NCI-H460 (cell line): ENCODE measurements at places on chromosomes 11 and 22. TPM values are rescaled to one million over a fixed set of nuclear protein-coding genes. Genes with fewer than 3 reads are reported as not detected.

DNA sequence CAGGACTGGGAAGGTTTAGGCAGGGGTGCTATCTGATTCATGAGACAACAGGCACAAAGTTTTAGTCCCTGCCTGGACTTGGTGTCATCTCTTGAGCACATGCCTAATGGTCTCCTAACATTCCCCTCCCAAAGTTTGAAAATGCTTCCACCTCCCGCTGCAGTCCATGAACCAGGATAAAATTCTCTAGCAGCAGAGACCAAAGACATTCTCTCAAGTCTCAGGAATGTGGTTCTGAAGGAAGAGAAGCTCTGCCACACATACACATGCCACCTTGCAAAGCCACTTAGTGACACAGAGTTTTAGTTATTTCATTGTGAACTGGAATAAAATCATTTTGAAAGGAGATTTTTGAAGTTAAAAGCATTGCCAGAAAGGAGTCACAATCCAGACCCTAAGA is 15.5 kb downstream of the OR51B6 start:
- no peak for DNase-seq

DNA sequence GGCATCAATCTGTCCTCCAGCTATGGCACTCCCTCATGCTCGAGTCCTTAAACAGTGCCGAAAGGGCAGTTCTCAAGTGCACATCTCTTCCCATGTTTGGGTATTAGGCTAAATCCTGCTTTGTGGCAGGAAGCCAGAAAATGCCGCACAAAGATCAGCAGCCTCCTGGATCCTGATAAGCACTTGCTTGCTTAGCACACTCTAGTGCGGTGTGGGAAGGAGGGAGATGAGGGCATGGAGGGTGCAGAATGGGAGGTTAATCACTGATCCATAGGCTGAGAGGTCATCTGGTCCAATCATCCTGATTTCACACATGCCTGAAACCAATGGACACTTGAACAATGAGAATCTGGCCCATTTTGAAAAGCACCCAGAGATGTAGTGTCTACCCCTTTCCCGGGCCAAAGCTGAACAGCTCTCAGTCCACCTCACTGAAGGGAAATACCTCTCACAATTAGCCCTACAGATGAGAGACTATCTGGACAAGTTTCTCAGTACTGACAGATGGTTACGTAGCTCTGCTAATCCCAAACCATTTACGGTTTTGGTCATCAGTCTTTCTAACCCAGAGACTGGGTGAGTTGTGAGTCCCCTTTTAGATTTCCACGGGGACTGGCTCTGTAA is 29.8 kb upstream of the CHRM4 start:
- no peak for DNase-seq

GRCh38 chr22:47050401-47051051 is 288.1 kb downstream of the TBC1D22A start:
- DNase-seq, result no peak

- DNase-seq, result no peak
Observed at GRCh38 chr22:35719212-35719875, 1.7 kb downstream of the APOL5 start.

DNA sequence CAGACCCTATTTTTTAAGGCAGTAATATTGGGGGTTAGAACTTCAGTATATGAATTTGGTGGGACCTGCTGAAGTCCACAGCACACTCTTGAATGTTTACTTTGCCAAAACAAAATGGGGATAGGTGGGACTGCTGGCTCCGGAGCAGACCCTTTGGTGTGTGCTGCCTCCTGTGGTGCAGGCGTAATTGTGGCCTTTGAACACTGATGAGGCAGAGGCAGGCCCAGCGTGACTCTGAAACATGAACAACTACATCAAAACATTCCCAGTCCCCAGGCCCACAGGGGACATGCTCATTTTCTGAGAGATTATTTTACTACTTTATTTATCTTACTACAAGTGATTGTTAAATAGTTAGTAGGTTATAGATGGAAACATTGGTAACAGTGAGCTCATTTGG is 225.0 kb upstream of the TBCEL start:
- no peak for DNase-seq

DNA sequence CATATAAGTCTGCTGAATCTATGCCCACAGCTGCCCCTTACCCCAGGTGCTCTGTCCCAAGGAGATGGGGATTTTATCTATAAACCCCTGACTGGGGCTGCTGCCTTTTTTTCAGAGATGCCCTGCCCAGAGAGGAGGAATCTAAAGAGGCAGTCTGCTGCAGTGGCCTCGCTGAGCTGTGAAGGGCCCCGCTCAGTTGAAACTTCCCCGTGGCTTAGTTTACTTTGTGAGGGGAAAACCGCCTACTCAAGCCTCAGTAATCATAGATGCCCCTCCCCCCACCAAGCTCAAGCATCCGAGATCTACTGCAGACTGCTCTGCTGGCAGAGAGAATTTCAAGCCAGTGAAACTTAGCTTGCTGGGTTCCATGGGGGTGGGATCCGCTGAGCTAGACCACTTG is 7.4 kb upstream of the SCGB1D4 start:
- DNase-seq, result no peak

GRCh38 chr11:5291207-5291838 is 10.4 kb downstream of the OR51B4 start:
- peak; percentile 52 for DNase-seq

DNA sequence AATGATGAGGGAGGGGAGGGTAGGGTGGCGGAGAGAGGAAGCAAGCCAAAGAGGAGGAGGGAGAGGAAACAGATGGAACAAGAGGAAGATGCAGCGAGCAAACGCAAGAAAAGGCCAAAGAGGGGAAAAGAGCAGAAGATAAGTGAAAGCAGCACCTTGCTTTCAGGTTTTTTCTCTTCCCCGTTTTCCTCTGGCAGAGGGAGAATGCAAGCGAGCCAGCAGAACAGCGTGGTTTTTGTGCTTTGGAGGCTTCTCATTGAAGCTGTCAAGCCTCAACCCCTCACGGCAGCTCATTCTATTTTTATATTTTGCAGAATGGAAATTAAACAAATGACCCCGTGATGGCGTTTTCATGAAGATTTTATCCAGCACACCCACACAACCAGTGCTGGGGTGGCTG is 67.1 kb upstream of the GRAMD1B start:
- no peak for DNase-seq

- no peak for DNase-seq
Observed at GRCh38 chr22:40449676-40450035, 79.3 kb downstream of the SGSM3 start.

GRCh38 chr11:65662247-65662798 is 393 bp downstream of the RELA start:
- DNase-seq, result no peak

DNA sequence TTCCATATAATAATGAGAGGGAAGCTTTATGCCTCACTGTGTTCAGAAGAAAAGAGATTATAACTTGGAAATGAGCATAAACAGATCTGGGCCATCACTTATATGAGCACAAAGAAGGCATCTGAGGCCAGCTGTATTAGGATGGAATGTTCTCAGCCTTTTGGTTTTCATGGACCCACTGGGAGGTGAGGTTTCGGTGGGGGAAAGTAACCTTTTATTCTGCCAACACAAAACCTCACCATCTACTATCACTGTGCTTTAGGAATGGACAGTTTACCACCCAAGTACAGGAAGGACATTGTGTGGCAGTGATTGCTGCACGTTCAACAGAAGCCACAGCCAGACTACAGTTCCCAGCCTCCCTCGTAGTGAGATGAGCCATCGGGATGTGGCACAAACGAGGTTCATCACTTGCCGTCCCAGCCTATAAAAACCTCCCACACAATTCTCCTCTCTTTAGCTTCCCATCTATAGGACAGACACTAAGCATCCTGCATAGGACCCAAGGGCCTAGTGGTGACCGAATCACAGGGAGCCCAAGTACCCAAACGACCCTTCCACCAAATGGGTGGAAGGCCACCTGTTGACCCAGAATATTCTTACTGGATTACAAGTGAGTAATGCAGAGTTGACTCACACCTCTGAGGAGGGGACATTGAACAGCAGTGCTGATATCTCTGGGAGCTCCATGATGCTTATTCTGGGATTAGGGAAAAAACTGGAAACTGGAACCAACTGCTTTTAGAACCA is 121.5 kb upstream of the RAG2 start:
- DNase-seq, result no peak

DNA sequence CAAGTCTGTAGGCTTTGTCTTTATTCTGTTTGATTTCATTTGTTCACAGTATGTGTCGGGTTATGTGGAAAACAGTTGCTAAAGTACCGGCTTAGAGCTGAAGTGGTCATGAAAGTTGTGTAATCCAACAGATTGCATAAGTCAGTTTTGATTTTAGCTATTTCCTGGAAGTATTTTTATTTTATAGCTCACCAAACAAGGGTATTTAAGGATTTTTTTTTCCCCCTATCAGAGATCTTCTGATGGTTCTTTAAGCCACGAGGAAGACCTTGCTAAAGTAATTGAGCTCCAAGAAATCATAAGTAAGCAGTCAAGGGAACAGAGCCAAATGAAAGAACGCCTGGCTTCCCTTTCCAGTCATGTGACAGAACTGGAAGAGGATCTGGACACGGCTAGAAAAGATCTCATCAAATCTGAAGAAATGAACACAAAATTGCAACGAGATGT is 55.9 kb downstream of the PPFIA1 start:
- no peak for DNase-seq

- DNase-seq, result no peak
Observed at GRCh38 chr11:65912845-65913244, 6.0 kb downstream of the C11orf68 start.

DNA sequence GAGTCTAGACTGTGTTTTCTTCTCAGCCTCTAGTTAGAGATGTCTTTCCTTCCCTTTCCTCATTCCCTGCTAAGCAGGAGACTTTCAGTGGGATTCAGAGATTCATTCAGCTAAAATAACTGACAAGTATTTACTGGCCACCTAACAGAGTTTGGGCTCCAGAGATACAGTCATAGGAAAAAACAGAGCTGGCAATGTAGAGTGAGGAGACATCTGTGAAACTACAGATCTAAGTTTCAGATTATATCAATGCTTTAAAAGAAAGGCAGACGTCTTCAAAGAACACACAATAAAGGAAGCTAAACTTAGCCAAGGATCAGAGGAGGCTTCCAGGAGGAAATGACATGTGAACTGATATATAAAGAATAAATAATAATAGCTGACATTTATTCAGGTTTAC is 355.6 kb upstream of the DDI1 start:
- DNase-seq, result no peak

DNA sequence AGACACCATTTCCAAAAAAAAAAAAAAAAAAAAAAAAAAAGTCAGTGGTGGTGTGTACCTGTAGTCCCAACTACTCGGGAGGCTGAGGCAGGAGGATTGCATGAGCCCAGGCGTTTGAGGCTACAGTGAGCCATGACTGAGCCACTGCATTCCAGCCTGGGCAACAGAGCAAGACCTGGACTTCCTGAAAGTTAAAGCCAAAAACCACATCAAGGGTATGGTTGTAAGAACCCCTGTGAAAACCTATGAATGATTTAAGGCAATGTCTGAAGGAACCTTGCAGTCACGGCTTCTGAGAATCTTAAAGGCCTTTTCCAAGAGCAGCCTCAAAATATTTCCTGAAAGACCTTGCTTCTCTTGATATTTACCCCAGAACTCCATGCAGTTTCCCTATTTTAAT is 30.5 kb upstream of the MSANTD2 start:
- DNase-seq, result no peak

DNA sequence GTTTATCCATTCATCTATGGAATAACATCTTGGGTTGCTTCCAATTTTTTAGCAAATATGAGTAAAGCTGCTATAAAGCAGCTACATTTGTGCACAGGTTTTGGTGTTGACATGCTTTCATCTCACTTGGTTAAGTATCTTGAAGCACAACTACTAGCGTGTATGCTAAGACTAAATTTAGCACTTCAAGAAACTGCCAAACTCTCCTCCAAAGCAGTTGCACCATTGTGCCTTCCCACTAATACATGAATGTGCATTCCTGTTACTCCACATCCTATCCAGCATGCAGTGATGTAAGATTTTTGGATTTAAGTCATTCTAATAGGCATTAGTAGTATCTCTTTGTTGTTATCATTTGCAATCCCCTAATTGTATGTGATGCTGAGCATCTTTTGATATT is 230.7 kb downstream of the KCNA4 start:
- no peak for DNase-seq

DNA sequence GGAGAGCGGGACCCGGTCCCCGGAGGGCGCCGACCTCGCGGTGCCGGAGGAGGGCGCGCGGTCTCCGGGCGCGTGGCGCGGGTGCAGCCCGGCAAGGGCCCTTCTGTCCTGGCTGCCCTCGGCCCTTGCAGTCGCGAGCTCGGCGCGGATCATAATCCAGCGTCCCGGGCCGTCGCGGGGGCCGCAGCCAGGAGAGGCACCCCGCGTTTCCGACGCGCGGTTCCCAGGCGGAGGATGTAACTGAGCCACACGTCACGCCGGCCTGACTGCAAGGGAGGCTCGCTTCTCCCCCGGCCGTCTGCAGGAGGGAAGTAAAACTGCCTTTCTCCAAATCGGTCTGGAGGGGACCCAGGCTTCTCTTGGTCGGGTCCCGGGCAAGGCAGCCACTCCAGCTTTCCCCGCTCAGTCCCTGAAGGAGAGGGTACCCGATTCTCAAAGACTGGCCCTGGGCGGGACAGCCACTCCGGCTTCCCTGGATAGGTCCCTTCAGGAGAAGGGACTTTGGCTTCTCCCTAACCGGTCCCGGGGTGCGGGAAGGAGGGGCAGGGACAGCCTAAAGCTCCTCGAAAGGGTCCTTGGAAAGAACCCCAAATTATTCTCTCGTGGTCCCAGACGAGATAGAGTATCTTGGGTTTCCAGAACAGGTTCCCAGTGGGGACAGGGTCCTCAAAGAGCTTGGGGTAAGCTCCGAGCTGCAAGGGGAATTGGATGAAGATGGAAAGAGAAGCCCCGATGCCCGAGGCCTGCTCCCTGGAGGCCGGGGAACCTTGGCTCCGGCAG is 836 bp downstream of the SPON1 start:
- no peak for DNase-seq

GRCh38 chr11:47668665-47669064 is 26.3 kb upstream of the MTCH2 start:
- DNase-seq, result no peak

GRCh38 chr22:45602004-45602733 is 69.5 kb upstream of the ATXN10 start:
- DNase-seq, result no peak

DNA sequence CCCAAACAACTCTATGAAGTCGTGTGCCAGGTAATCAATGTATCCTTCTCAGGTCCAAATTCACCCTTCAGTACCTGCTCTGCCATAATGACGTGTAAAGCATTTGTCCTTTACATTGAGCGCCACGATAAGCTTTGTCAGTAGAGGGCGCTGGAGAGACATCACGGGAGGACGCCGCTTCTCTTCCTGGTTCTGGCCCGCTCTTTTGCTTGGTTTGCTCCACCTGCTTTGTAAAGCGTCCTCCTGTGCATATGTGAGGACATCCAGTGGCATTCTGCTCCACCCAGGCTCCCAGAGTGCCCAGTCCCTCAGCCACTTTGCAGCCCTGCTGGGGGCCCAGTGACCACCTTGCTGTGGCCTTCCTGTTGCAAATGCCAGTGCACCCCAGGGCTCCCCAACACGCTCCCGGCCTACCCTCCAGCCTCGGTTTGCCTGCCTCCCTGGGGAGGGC is 61.1 kb downstream of the WT1 start:
- peak; percentile 13 for DNase-seq

The OR51I1 gene
- not detected in 2 replicates for total RNA-seq

The PANX2 gene
- 4.2 and 4.7 TPM in 2 replicates for total RNA-seq

The TEX54 gene
- total RNA-seq, result not detected in 2 replicates

The TXN2 gene
- 25.0 and 29.9 TPM in 2 replicates for total RNA-seq

The MAJIN gene
- 0.63 TPM in 1 of 2 replicates, not detected in the other for total RNA-seq

The CEND1 gene
- not detected in 2 replicates for total RNA-seq

The TRIM49 gene
- not detected in 2 replicates for total RNA-seq

The KREMEN1 gene
- total RNA-seq, result 1.5 and 1.6 TPM in 2 replicates

The KLHL35 gene
- 4.3 and 4.7 TPM in 2 replicates for total RNA-seq

The OR2AG2 gene
- total RNA-seq, result 0.17 TPM in 1 of 2 replicates, not detected in the other
